ENCODE measurements at places on chromosomes 1 and 21.

- DNase-seq: no peak
Observed at GRCh38 chr1:220176540-220176939, 82.6 kb downstream of the IARS2 start.

DNA sequence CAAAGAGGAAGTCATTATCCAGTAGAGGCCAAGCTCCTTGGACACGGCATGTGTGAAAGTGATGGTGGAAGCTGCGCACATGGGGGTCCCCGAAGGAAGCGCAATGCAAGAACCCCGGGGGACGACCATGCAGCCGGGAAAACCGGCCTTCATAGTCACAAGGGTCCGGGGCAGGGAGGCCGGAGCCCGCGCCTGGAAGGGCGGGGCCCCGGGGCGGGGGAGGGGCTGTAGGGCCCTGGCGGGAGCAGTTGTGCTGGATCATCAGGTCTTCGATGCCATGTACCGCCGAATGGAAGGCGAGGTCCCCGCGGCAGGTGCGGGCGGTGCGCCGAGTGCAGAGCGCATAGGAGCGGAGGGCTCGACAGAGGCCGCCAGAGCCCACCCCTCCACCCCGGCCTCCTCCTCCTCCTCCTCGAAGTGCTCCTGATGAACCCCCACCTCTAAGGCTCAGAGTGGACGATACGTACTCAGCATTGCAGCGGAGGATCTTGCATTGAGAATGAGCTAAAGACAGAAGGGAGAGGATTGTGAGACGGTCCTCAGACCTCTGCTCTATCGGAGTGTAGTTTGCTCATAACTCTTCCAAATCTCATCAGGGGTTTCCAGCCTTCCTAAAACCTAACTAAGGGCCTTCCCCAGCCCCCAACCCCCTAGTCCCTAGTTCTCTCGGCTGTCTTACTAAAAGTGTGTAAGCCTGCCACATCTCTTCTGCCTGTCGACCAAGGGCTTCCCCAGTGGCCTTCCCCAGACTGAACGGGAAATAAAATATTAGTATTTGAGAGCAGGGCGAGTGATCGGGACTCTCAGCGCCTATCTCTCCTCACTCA, 2.1 kb downstream of the HJV start:
- no peak for DNase-seq

- no peak for DNase-seq
Observed at GRCh38 chr1:223765719-223766340, 53.5 kb downstream of the CAPN2 start.

DNA sequence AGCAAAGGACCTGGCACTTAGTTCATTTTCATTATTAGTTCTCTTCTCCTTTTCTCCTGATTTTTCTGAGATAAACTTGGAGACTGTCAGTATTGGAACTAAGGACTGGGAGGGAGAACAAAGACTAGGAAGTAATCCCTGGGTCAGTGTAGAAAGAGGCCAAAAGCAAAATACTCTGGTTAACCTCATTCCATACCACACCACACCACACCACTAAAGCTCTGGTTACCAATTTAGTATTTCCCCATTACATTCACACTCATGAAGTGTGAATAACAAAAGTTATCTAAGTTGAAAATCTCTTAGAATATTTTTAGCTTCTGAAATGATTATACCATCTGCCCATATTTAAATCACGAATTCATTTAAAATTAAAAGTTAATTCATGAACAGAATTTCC, 68.9 kb upstream of the DMRTA2 start:
- no peak for DNase-seq

GRCh38 chr1:233473549-233474204, 140.2 kb upstream of the KCNK1 start:
- DNase-seq: no peak

All from CD4-positive, alpha-beta T cell treated with Interferon alpha-2 for 1 hour (primary cell).